ENCODE measurements at places on chromosomes 1 and 21.

DNA sequence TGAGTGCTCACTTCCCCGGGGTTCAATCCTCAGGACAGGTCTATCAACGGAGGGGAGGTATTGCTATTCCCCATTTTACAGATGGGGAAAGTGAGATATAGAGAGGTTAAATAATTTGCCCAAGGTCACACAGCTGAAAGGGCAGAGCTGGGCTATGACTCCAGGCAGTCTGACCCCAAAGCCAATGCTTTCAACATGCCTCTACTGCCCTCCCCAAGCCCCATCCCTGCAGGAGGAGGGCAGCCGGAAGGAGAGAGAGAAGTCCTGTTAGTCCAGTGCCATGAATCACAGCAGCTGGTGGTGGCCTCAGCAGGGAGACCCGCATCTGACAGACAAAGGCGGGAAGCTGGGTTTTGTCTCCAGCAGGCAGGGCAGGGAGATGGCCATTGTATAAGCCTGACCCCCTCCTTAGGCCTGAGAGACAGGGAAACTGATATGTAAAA is 20.0 kb upstream of the CLIC4 start:
- no peak for DNase-seq

DNA sequence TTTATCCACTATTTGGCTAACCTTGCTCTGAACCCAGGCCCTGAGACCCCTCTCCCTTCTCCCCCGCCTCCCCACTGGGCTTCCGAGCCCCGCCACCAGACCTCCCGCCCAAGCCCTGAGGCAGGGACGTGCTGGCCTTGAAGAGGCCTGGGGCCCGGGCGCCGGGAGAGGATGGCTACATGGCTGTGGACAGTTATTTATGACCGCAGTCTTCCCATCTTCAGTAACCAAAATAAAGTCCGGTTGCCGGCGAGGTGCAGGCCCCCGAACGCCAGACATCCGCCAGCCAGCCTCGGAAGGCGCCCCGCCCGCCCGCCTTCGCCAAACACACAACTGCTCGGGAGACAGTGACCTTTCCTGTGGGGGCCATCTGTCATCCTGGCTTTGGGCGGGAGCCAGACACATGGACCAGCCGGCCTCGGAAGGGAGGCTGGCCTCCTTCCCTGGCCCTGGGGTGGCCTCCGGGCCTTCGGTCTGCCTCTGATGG is 69.0 kb downstream of the DHRS3 start:
- no peak for DNase-seq

GRCh38 chr21:33360281-33360680 is 35.5 kb downstream of the IFNAR1 start:
- no peak for DNase-seq

- peak; percentile 69 for DNase-seq
Observed at GRCh38 chr1:31815752-31816500, at the start of gene SPOCD1. SPOCD1 (minus strand) TSS chr1:31816022; CDS start chr1:31815333, 689 bp downstream.

DNA sequence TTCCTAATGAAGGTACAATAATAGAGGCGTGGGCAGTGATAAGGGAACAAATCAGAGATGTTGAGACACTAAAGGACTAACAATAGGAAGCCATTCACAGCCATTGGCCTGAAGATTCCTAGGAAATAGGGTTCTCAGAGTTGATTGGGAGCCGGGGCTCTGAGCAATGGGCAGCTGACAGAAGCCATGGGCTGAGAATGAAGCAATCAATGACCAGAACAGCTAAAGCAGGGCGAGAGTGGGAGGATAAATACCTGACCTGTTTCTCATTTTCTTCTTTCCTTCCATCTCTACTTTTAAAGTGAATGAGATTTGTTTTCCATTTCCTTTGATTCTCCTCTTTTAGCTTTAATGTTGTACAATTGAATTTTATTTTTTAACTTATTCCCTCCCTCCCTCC is 774.7 kb upstream of the ADGRL4 start:
- DNase-seq = no peak

DNA sequence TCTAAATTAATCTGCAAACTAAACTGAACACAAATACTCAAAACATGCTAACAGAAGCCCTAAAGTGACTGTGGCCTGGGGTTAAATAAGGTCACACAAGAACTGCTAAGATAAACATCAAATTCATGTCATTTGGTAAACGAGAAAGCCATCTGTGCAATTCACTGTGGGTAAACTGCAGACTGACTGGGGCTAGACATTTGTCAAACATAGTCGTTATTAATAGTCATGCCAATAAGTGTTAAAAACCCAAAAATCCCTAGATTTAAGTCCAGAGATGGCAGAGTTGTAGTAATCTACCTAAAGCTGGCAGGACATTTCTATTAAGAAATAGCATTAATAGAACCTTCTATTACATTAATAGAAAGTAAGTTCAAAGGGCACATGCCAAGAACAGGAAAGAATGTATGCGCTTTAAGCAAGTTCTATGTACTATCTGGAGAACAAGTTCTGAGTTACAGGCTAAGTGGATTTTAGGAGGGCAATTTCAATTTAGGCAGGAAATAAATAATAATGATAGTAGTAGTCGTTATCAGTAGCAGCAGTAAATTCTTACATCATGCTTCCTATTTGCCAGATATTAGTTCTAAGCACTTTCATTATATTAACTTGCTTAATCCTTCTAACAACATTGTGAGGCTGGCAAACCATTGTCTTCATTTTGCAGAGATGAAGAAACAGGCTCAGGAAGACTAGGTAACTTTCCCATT is 8.6 kb downstream of the EDEM3 start:
- no peak for DNase-seq

GRCh38 chr1:22074803-22075202 is 22.3 kb downstream of the CDC42 start:
- no peak for DNase-seq

DNA sequence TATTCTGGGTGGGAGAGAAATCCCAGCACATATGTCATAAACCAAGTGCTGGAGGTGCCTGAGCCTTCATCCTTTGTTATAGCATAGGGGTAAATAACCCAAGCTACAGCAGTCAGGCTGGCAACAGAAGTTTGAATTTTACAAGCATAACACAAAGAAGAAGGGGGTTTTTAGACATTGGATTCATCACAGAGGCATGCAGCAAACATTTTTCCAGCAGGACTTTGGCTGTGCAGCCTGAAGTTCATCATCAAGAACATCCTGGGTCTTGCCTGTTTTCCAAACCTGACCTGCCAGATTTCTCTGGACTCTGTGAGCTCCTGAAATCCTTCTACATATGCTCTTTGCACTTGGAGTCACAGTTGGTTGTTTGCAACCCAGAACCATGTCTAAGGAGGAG is 16.2 kb downstream of the PTGER3 start:
- DNase-seq = peak; percentile 54

- DNase-seq = no peak
Observed at GRCh38 chr1:67437961-67438360, 7.8 kb upstream of the SERBP1 start.

GRCh38 chr1:117681093-117681900 is 75.4 kb downstream of the TENT5C start:
- no peak for DNase-seq

- no peak for DNase-seq
Observed at GRCh38 chr1:4058706-4059105, 158.6 kb upstream of the C1orf174 start.

DNA sequence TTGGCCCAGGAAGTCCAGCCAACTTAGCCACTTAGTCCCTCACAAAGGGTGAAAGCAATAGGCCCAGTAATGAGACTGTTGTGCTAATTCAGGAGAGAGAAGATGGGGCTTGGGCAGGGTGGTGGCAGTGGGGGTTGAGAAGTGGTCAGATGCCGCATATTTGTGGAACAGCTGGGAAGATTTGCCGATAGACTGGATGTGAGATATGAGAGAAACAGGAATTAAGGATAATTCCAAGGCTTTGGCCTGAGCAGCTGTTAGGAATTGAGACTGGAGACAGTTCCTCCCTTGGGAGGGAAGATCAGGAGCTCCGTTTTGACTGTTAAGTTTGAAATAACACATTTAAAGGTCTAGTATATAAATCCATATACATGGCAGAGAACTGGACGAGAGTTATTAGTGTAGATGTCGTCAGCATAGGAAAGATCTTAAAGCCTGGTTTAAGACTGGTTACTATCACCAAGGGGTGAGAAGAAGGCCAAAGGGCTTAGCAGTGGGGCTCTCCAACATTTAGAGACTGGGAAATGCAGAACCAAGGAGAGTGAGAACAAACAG is 323.7 kb upstream of the FAM78B start:
- no peak for DNase-seq

DNA sequence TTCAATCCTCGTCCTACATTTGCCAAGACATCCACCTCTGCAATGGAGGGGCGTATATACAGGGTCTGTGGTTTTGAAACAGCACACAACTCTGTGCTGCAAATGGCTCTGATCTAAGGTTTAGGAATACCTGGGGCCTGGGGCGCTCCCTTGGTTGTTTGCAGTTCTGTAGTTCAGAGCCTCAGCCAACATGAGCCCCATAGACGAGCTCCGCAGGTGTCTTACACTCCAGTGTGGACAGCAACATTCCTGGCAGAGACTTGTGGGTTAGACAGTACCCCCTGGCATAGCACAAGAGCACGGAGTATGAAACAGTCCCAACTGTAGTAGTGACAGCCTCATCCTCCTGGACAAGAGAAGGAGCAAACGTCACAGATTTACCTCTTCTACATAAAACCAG is 120.3 kb upstream of the BARHL2 start:
- no peak for DNase-seq

GRCh38 chr1:38152351-38153065 is 105.9 kb upstream of the POU3F1 start:
- no peak for DNase-seq

GRCh38 chr1:211382714-211383480 is 56.3 kb downstream of the TRAF5 start:
- peak; percentile 86 for DNase-seq

DNA sequence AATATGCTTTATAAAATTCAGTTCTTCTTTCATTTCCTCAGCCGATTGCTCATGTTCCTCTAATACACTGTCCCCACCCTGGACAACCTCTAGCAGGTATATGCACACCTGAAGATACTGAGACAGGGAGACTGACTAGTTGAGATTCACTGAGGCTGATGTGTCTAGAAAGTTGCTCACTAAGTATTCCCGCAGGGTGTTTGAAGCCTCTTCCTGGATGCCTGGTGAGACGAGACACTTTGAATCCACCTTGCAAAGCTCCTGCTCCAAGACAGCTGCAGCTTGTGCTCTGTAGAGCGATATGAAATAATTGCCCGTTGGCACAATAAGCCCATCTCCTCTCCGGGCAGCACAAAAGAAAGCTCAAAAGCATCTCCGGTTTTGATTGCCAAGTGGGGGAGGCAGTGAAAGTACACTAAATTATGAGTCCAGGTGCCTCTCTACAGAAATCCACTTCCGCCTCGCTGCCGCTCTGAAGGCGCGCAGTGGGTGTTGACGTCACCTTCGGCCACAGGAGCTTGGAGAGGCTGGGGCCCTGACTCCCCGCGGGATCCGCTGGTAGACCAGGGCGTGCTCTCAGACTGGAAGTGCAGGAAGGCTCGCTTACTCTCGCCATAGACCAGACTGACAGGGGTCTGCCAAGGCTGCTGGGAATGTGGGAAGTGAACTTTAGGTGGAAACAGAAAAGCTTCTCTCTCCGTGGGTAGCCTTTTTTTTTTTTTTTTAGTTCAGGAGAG is 46.3 kb downstream of the GPA33 start:
- no peak for DNase-seq

Data from HFFc6 (cell line).